Epithelial cell of prostate (primary cell): ENCODE measurements at places on chromosomes 2 and 18.

DNA sequence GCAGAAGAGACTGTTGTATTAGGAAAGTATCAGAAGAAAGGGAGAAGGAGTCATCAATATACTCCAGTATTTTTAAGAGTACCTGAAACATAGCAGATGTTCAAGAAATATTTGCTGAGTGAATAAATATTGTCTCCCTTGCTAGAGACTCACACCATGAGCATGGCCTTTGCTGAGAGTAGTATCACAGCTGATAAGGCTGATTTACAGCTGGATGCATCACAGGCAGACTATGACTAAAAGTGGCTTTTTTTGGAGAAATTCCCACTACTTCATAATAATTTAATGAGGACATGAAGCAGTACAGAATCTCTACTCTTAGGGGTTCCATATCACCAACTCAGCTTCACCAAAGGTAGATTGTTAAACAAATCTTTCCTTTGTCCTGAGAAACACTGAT is 373.3 kb downstream of the RBM43 start:
- DNase-seq, result no peak

GRCh38 chr2:179124282-179124681 is 74.3 kb upstream of the CCDC141 start:
- no peak for DNase-seq

DNA sequence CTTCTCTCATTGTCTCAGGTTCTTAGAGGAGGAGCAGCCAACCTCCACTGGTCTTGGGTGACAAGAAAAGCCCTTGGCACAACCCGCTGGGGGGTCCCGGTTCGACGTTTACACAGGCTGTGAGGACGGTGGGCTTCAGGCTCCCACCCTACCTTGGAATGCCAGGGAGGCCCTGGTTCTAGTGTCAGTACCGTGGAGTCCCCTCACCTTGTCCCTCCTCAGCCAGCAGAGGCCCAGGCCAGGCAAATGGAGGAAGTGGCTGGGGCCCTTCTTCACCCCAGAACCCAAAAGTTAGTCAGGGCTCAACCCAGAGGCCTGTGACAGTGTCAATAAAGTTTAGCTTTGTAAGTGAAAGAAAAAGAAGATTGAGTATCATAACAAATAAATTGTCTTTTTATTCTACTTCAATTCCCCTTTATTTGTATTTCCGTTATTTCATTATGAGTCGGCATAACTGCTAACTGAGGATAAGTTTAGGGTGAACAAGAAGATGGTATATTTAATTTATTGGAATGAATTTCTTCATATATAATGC is 62.6 kb upstream of the ZSWIM2 start:
- no peak for DNase-seq

DNA sequence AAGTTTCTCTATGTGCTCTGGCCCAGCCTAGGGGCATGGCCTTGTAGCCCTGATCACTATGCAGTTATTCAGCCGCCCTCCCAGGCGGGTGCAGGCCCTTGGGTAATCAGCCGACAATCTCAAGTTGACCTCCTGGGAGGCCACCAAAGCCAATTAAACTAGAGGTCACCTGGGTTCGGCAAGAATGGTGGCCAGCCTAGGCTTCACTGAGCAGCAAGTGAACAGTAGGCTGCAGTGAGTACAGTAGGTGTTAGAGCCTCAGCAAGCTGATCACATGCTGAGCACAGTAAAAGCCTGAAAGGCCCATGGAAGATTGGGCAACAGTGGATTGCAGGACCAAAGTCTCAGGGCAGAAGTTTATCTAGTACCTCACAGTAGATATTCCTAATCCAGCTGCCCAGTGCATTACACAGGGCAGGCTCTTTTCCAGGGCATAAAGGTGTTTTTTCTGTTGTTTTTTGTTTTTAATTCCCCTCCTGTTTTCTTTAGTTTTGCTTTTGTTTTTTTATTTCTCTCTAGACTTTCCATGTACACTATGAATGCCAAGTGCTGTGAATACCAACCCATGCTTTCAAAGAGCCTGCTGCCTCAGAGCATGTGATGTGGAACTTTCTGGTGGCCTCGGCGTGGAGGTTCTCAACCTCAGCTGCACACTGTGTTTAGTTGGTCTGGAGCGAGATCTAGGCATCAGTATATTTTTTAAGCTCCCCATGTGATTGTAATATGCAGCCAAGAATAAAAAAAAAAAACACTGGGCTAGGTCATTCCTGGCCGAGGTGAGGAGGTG is 55.9 kb upstream of the ATL2 start:
- DNase-seq, result no peak

DNA sequence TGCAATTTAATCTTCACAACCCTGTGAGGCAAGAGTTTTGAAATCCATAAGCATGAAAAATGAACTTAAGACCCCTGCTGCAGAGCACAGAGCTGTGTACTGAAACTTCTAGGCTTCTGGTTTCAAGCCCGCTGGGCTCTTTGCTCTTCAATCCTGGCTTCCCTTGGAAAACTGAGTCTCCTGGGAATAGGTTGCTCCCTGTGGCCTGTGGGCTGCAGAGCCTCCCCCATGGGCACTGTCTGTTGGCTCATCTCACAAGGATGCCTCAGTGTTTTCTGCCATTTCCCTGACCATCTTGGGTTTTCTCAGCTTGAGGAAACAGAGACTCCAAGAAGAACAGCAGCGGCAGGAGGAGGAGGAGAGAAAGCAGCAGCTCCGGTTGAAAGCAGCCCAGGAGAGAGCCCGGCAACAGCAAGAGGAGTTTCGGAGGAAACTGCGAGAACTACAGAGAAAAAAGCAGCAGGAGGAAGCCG is 44.5 kb downstream of the SUMO1 start:
- no peak for DNase-seq

- no peak for DNase-seq
Observed at GRCh38 chr2:38037325-38037724, 38.6 kb downstream of the CYP1B1 start.

DNA sequence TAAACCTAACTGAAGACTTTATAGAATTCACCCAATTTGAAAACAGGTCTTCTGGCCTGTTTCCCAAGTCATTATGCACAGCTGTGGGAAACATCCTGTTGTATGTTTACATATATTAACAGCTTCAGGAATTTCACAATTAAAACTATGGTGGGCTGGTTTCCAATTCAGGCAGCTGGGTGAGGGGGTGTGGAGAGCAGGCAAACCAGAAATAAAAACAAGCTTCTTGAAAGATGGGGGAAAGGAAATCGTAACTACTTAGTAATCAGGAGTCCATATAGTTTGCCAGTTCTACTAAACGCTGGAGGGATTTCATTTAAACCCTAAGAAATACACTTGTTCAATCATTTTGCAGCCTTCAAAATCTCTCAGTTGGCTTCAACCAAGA is 22.8 kb downstream of the ATP8B1 start:
- DNase-seq, result no peak

DNA sequence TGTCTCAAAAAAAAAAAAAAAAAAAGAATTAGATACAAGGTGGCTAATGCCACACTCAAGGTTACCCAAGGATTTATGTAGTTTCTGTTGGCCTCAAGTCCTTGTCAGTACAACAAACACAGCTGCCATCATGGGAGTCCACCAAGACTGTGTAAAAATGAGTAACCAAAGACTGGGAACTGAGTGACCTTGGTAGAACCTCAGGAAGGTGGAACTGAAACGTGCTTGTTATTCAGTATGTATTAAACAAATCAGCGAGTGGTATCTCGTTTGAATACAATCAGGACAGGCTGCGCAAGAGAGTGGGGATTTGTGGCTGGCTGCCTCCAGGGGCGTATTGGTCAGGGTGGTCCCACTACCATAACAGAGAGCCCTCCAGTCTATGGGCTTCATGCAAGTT is 1.6 kb upstream of the SFTPB start:
- DNase-seq, result no peak

DNA sequence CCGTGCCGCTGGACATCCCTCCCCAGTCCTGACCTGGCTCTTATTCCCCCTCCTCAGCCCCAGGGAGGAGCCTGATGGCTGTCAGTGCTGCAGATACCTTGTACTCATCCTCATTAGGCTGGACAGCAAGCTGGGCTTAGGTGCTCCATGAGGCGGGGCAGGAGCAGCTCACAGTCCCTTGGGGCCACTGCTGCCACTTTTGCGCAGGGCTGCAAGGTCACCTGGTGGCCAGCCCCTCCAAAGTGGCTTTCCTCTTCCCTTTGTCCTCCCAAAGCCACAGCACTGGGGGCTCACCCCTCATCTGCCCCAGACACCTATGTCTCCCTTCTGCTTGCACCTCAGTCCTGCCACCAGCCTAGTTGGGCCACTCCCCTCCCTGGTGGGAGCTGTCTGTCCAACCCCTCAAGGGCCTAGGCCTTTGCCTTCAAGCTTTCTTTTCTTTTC is 60.8 kb downstream of the FAM168B start:
- no peak for DNase-seq

DNA sequence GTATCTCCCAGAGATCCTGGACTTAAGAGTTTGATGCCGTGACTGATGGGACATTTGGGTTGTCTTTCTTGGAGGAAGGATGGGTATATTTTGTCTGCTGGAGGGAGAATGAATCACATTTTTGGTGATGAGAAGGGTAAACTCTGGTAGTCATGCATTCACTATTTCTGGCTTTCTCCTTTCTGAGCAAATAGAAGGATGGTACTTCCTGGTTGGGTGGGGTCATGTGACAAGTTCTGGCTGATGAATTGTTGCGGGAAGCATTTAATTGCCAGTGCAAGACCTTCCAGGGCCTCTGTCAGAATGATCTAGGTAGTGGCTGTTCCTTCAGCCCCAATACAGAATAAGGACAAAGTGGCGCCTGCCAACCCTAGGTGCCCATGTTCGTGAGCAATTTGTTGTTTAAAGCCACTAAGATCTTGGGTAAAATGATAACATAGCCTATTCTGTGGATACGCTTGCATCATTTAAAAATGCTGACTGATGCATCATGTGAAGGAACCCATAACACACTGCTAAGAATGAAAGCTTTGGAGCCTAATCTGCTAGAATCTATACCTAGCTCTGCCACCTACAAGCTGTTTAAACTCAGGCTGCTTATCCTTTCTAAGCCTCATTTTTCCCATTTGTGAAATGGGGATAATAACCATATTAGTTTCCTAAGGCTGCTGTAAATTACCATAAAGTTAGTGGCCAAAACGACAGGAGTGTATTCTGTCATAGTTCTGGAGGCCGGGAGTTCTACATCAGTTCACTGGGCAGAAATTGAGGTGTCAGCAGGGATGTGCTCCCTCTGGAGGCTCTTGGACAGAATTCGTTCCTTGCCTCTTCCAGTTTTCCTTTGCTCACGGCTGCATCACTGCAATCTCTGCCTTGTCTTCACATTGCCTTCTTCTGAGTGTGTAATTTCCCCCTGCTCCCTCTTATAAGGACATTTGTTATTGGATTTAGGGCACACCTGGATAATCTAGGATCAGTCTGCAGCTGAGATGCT is 281.3 kb downstream of the AGPS start:
- DNase-seq, result no peak

- no peak for DNase-seq
Observed at GRCh38 chr2:238098901-238099713, 1.0 kb upstream of the ESPNL start.

DNA sequence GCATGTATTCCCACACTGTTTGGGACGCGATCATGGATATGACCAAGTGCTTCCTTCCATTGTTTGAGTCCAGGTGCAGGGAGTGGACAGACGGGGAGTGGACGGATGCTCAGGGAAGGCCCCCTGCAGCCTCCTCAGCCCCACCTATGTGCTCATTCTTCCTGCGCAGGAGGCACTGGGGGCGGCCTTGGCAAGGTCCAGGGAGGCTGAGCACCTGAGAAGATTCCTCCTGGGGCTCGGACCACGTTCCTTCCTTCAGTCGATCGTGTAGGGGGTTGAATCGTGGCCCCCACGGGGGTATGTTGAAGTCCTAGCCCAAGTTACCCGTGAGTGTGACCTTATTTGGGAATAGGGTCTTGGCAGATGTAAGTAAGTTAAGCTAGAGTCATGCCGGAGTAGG is 60.4 kb downstream of the ASB1 start:
- DNase-seq, result no peak

- no peak for DNase-seq
Observed at GRCh38 chr2:78218066-78218465, 695.9 kb upstream of the LRRTM4 start.

DNA sequence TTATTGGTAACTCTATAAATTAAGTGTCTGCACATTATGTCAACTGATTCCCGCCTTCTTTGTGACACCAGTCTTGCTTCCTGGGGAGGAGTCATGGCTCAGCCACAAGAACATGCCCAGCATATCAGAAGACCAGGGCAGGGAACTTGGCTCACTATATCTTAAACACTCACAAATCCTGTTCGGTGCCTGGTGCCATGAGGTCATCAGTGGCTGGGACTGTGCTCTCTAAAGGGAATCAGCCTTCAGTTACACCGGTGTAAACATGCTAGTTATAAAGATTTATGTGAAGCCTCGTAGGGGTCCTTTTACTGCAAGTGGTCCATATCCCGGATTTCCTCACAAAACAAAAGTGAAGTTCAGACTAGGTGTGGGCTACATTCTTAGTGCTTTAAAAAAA is 73.1 kb upstream of the ZNF521 start:
- DNase-seq, result no peak

DNA sequence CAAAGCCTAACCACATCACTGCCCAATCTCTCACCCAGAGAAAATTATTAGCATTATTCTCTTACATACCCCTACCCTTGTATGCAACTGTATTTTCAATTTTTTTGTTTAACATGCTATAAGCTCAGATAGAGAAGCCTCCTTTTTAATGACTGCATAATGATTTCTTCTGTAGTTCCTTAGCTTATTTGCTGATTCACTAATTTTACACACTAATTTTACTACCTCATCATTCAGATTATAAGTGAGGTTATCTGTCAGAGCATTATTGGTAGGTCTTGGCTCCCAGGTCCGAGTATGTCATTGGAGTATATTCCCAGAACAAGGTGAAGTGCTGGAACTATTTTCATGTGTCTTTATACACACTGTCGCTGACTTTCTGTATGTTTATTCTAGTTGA is 45.4 kb downstream of the RHBDD1 start:
- no peak for DNase-seq

- no peak for DNase-seq
Observed at GRCh38 chr18:58132595-58133261, 88.7 kb downstream of the NEDD4L start.

DNA sequence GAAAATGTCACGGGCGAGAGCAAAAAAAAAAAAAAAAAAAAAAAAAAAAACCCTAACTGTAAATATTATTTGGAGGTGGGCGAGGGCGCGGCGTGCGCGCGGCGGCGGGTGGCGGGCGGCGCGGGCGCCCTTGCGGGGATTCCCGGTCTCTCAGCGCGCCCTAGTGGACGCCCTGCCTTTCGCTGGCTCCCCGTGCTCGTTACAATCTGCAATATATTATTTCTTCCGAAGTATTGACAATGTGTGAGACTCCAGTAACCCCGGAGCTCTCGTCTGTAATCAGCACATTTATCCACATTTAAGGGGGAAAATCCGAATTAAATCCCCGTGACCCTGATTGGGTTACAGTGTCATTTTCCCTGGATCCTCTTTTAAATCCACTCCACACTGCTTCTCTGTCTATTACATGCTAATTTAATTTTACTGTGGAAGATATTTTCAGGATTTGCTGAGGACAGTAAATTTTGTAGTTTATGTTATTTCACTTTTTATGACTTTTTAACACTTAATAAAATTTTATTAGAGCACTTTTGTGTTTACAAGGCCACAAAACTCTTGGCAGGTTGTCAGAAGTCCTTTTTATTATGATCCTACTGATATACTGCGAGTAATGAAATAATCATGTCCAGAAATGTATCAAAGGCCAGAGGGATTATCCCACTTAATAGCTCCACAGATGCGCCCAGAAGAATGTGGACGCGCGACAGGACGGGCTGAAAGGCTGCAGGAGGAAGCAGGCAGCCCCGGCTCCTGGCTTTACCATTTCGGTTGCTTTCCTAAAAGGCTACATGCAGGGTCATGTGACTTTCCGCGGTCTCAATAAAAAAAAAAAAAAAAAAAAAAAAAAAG is 369.1 kb downstream of the MTX2 start:
- peak; percentile 8 for DNase-seq
